ENCODE measurements at places on chromosomes 5 and 9.

DNA sequence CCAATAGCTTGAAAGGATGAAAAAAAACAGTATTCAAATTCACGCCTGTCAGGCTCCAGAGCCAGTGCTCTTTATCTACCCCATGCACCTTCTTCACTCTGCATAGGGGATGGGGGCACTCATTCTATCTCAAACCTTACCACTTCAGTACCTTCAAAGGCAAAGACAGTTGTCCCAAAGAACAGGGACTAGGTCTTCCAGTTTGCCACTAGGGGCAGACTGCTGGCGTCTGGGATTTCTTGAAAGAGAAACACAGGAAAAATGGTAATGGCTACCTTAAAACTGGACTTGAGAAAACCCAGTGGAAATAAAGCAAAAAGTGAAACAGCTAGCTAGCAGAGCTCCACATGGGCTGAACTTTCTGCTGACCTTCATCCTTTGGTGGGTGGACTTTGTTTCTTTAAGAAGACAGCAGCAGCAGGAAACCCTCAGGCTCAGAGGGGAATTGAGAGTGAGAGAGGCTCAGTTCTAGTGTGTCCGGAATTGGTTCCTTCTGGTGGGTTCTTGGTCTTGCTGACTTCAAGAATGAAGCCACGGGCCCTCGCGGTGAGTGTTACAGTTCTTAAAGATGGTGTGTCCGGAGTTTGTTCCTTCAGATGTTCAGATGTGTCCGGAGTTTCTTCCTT is 41.0 kb upstream of the SLC36A1 start:
- DNase-seq, result no peak

GRCh38 chr5:24643156-24643555 is 1.6 kb downstream of the CDH10 start:
- no peak for DNase-seq

DNA sequence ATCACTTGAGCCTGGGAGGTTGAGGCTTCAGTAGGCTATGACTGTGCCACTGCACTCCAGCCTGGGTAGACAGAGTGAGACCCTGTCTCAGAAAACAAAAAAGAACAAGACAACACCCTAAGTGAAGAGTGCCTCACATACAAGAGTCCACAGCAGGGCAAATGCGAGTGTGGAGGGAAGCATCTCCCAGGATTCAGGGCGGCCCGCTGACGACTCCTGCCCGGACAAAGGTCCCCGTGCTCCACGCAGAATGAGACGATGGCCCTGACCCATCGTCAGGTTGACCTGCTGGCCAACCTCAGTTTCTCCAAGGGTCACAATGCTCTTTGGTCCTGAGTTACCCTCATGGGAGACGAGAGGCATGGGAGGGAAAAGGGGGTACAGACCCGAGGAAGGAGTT is 18.3 kb downstream of the MRNIP start:
- no peak for DNase-seq

- DNase-seq, result no peak
Measured at GRCh38 chr9:114580609-114581193, 6.9 kb upstream of the ATP6V1G1 start.

- no peak for DNase-seq
Measured at GRCh38 chr5:8213701-8214240, 344.8 kb downstream of the MTRR start.

DNA sequence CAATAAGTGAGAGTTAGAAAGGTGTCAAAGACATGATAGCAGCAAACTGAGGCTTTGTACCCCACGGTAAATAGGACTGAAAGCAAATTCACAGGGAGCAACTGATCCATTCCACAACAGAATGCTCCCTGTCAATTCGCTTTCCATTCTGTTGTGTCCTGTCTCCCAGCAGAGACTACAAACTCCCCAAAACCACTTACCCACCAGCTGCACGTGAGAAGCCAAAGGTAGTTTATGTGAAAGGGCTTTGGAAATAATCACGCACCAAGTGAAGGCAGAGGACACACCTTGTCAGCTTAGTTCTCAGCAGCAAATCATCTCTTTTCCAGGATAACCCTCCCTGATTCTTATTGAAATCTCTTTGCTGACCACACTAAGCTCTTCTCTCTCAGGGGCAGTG is 46.6 kb upstream of the IL17B start:
- DNase-seq, result no peak

- DNase-seq, result peak; percentile 15
Measured at GRCh38 chr9:110252509-110253139, 3.7 kb downstream of the TXN start.

GRCh38 chr5:167982-168660 is 23.2 kb upstream of the LRRC14B start:
- peak; percentile 98 for DNase-seq

- DNase-seq, result no peak
Measured at GRCh38 chr5:54440456-54440893, 15.0 kb upstream of the HSPB3 start.

DNA sequence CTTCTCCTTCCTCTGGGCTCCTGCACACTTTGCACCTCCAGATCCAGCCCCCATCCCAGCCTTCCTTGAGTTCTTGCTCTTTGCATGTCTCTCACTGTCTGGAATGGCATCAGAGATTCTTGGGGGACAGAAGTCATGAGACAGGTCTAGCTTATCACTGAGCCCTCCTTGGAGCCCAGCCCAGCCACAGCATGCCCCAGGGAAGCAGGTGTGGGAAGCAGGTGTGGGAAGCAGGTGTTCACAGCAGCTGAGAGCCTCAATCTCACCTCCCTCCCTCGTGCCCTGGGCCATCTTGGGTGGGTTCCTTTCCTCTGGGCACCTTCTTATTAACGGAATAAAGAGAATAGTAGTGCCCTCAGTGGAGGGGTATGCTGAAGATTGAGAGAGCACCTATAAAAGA is 27.2 kb downstream of the SLC6A7 start:
- DNase-seq, result no peak

DNA sequence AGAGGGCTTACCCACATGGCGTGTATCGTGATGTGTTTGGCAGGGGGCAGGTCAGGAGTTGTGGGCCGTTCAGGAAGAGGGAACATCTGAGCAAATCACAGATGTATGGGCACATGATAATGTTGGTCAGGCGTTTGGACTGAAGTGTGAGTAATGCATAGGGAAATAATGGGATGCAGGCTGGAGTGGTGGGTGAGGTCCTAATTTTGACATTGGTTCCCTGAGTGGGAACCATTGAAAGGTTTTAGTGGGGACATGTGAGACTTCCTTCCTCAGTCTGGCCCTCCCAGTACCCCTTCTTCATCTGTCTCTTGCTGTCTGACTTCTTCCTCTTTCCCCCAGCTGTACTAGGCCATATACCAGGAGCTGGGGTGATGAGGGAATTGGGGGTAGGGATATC is 7.6 kb downstream of the OTULIN start:
- no peak for DNase-seq

DNA sequence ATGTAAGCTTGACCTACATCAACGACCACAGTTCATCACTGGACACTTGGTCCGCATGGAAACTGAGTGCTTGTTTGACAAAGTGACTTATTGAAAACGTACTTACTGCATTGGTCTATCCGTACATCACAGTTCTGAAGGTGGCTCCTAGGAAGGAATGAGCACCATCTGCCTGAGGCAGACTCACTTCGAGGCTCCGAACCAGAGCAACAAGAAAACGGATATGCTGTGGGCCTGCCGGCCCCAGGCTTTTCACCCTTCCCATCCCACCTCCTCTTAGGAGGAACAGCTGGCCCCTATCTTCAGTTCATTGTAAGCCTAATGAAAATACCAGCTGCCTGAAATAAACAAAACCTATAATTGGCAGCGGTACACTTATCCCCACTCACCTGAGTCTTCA is 67.2 kb upstream of the TSLP start:
- no peak for DNase-seq

GRCh38 chr5:150778517-150779396 is at the start of gene SMIM3:
Gene SMIM3 (plus strand): TSS chr5:150778757. CDS start chr5:150795441, 16,684 bp downstream.
- peak; percentile 72 for DNase-seq

DNA sequence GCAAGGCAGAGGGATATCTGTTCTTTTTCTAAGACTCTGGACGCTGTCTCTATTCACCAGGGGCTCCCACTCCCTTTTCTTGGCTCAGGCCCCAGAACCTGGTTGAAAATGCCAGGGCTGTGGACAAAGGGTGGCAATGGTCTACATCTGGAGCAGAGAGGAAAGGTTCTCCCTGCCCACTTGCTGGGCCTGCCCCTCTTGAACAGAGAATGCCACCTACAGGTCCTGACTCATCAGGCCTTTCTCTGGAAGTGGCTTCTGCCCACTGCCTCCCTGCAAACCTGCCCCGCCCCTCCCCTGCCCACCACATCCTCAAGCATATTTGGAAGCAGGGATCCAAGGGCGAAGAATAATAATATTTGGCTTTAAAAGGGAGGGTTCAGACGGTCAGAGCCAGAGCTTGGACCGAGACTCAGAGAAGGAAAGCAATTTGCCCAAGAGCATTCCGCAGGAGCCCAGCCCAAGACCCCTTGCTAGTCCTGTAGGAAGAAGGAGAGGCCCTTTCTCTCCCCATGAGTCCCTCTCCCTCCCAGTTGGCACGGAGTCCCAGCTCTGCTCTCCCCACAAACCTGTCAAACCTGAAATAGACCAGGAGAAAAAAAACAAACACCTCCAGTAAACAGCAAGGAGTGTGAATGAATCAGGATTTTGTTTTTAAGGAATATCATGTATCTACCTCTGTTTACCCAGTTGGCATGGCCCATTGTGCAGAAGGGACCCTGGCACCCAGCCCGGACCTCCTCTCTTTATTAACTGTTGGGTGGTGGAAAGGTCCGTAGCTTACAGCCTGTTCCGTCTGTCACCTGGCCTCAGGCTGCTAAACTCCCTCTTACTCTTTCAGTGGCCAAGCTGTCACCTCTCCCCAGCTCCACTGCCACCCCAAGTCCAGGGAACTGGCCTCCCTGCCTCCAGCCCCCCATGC is 37.7 kb upstream of the STXBP1 start:
- DNase-seq, result peak; percentile 53

DNA sequence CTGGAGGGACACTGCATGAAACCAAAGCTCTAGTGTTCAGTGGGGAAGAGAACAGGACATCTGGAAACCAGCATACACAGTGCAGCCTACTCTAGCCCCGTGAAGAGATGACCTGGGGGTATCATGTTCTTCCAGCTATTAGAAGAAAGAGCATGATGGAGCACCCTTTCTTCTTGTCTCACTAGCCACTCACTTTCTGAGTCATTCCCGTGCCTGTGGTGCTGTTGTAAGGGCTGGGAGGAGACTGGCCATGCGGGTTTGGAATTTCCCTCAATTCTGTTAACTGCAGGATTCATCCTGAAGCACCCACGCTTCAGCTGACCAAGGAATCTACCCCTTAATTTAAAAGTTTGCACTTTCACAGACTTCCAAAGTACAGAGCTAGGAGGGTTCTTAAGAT is 137.0 kb downstream of the COL23A1 start:
- DNase-seq, result peak; percentile 32

- DNase-seq, result no peak
Measured at GRCh38 chr5:142572006-142572405, 113.9 kb downstream of the FGF1 start.

GRCh38 chr5:116738615-116739261 is 164.1 kb upstream of the SEMA6A start:
- DNase-seq, result peak; percentile 24

DNA sequence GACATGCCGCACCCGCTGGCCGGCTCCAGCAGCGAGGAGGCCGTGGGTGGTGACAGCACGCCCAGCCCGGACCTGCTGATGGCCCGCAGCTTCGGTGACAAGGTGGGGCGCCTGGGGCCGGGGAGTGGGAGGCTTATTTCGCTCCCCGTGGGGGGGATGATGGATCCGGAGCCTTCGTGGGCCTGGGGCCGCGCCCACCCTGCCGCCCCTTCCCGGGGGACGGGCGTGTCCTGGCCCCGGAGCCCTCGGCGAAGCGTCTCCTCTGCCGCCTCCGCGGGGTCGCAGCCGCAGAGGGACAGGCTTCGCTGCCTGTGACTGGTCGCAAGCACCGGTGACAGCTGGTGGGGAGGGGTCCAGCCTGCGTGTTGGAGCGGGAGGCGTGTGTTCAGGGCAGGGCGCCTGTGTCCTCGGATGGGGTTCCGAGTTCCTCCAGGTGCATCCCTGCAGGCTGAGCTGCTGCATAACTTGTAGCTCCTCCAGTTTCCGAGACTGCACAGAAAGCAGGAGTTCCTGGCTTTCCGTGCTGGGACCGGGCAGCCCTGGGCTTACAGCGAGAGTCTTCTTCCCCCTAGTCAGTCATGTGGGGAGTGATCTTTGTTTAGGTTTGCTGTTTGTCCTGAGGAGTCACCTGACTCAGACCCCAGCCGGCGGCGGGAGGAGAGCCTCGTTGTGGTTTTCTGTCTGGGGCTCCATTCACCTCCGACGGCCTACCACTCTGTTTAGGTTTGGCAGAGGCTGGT is 666 bp downstream of the SNX30 start:
- DNase-seq, result peak; percentile 87

DNA sequence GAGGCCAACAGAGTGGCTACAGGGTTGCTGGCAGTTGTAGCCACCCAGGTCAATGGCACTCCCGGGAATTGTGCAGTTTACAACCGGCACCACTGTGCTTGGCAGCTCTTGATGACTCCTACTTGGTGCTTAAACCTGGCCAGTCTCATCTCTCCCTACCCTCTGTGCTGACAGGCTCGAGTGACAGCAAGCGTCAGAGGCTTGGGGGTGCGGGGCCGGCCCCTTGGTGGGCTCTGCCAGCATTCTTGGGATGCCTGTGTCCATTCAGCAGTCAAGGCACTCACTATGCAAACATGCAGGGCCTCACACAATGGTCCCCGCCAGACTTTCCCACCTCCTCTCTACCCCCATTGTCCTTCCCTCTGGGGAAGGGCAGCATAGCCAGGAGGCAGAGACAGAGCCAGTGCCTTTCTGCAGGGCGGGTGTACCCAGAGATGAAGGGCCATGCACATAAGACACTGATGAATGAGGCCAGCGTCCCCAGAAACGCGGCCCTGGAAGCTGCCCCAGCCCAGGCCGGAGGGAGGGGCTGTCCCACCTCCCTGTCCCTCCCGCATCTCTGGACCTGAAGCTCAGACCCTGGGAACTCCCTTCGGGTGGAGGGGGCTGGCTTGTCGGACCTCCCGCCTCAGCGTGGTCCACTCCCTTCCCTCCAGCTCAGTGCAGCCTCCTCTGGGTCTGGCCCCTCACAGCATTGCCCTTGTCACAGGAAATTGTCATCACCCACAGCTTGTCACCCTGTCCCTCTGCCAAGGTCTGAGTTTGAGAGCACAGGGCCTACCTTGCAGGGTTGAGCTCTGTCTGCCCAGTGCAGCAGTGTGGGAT is 26.4 kb upstream of the NOTCH1 start:
- peak; percentile 77 for DNase-seq

- no peak for DNase-seq
Measured at GRCh38 chr5:100574716-100575115, 39.5 kb downstream of the FAM174A start.

- DNase-seq, result peak; percentile 19
Measured at GRCh38 chr5:107513337-107514085, 157.2 kb downstream of the EFNA5 start.
